ENCODE measurements at places on chromosomes 11 and 22.

DNA sequence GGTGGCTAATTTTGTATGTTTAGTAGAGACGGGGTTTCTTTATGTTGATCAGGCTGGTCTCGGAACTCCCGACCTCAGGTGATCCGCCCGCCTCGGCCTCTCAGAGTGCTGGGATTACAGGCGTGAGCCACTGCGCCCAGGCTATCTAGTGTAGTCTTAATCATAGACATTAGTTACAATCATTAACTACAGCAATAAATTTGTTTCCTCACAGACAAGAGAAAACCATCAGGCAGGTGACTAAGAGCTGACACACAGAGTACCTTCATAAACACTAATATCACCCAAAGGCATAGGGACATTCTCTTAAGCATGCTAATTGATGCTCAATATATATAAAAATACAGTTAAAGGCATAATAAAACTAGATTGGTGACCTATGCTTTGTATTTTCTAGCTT lies 19.4 kb downstream of the SDHD start:
- no peak for DNase-seq

GRCh38 chr11:63763496-63764339 lies 4.9 kb downstream of the ZFTA start:
- DNase-seq, result no peak

DNA sequence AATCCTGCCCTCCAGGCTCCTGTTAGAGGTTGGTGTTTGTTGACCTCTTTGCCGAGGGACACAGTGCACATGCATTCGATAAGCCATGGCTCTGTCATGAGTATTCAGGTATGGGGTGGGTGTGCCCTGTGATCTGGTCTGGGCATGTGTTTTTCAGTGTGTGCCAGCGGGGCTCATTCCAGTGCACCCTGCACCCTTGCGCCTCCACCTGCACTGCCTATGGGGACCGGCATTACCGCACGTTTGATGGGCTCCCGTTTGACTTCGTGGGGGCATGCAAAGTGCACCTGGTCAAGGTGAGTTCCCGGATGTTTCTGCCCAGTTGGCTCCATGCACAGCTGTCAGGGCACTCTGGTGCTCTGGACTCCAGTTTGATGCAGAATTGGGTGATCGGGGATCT lies 44.2 kb downstream of the OTOG start:
- DNase-seq, result no peak

DNA sequence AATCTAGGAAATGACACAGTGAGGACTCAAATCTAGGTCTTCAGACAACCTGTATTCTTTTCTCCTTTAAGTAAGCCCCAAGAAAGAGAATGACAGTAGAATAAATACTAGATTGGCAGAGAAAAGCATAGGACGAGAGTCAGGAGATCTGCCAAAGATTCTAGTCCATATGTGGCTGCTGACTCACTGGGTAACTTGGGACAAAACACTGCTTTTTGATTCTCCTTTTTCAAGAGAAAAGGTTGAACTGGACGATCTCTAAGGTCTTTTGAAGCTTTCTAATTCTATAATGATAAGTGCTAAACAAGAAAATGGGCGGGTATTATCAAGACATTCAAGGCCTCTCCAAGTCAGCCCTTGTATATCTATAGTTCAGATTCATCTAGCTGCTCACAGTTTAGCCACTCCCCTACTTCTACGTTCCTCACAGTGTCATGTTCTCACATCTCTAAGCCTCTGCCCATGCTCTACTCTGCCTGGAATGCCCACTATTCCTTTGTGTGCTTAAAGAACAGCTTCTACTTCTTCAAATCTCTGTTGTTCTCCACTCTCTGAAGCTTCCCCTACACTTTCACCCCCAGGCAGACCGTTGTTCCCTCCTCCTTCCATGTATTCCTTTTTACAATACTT lies 53.0 kb downstream of the RELT start:
- no peak for DNase-seq

DNA sequence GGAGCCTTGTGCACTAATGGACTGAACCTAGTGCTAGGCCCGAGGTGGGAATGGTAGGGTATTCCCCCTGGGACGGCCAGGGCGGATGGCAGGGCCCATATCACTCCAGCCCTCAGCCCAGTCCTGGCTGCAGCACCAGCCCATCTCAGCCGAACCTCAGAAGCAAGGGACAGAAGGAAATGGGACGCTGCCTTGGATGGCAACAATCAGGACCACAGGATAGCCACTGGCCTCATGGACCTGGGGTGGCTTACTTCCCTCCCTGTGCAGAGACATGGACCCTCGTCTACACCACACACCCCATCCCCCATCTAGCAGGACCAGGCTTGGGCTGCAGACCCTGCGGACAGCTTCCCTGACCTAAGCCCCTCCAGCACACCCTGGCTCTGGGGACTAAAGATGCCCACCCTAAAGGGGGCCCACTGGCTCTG lies 24.1 kb downstream of the ARVCF start:
- DNase-seq, result no peak

Data from SIG-M5 (cell line).